Fibroblast of lung (primary cell): ENCODE measurements at places on chromosomes 5 and 9. TPM values are rescaled to one million over a fixed set of nuclear protein-coding genes. Genes with fewer than 3 reads are reported as not detected.

DNA sequence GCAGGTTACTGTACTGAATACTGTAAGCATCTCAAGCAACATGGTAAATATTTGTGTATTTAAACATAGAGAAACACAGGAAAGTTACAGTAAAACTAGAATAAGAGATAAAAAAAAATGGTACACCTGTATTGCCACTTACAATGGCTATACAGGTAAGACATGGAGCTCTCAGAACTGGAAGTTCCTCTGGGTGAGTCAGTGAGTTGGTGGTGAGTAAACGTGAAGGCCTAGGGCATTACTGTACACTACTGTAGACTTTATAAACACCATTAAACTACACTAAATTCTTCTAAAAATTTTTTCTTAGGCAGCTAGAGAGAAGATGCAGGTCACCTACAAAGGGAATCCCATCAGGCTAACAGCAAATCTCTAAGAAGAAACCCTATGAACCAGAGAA lies 872.9 kb downstream of the TAF11L14 start:
- H3K36me3 ChIP-seq: no peaks in the 10 kb centered on the region
- no peak overlapping the region for H3K27ac ChIP-seq
- no peak for DNase-seq
- no peaks in the 10 kb centered on the region for H3K27me3 ChIP-seq
- no peak overlapping the region for H3K4me3 ChIP-seq

DNA sequence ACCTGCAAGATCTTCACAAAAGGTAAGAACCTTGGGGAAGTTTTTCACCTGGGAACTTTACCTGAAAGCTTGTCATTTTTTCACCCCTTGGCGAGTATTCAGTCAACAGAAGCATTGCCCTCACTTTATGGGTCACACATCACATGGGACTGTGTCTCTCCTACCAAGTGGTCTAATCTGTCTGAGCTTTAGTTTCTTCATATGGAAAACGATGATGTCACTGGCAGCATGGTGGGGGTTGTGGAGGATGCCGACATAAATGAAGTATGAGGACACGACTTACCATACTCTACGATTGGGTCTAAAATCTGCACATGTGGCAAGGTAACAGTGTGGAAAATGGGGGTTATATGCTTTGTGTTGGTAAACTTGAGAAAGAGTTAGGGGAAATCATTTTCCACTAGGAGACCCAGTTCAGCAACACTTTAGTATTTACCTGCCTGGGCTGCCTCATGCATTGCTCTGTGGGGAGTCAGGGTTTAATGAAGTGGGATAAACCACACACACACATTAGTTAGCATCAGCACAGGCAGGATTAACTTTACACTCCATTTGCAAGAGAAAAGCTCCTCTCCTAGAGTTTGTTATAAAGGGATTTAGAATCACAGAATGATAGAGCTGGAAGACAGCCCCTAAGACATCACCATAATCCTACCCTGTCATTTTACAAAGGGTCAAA lies 19.8 kb upstream of the PAX5 start:
- no peak overlapping the region for H3K4me3 ChIP-seq
- DNase-seq: no peak
- peaks cover 18% of the 10 kb centered on the region for H3K27me3 ChIP-seq
- H3K36me3 ChIP-seq: no peaks in the 10 kb centered on the region

DNA sequence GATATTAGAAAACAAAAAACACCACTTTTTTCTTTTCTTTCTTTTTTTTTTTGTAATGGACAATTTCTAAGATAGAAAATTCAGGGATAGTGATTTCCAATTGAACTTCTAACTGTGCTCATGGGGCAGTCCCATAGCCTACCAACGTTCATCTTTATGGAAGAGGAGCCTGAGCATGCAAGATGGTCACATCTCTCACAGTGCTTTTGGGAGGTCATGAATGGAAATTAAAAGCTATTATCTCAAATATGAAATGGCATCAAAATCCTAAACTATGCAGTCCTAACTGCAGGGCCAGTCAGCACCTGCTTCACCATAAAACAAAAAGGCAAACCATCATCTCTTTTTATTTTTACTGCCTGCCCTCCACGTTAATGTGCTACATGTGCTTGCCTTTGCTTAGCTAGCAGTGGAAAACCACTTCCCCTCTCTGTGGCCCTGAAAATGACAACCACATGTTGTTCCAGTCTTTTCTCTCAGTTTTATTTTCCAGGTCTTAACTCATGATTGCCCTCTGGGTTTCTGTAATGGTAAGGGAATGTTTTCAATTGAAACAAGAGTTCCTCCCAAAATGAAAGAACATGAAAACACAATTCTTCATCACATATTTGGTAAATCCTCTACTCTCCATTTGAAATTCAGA lies 16.7 kb downstream of the IFNB1 start:
- H3K36me3 ChIP-seq: no peaks in the 10 kb centered on the region
- no peaks in the 10 kb centered on the region for H3K27me3 ChIP-seq
- H3K4me3 ChIP-seq: no peak overlapping the region
- H3K4me1 ChIP-seq: no peaks in the 10 kb centered on the region
- H3K27ac ChIP-seq: no peak overlapping the region

- H3K4me3 ChIP-seq: no peak overlapping the region
- H3K4me1 ChIP-seq: no peaks in the 10 kb centered on the region
- no peak for DNase-seq
- H3K36me3 ChIP-seq: no peaks in the 10 kb centered on the region
- H3K27ac ChIP-seq: no peak overlapping the region
- no peaks in the 10 kb centered on the region for H3K27me3 ChIP-seq
Observed at GRCh38 chr5:12675959-12676358, 771.7 kb upstream of the CTNND2 start.

Gene FRMD3
- total RNA-seq: under 0.01 and 0.66 TPM in 2 replicates

Gene PRUNE2
- total RNA-seq: 44.9 and 95.6 TPM in 2 replicates
